ENCODE measurements at places on chromosomes 7 and 10.

- no peak for DNase-seq
Measured at GRCh38 chr7:106398786-106399185, 114.0 kb upstream of the NAMPT start.

- DNase-seq, result no peak
Measured at GRCh38 chr7:29847916-29848315, 41.6 kb downstream of the WIPF3 start.

- DNase-seq, result peak; percentile 55
Measured at GRCh38 chr7:134605978-134606923, 40.4 kb upstream of the BPGM start.

GRCh38 chr7:42237811-42238541 is 967 bp upstream of the GLI3 start:
- peak; percentile 74 for DNase-seq

- no peak for DNase-seq
Measured at GRCh38 chr10:35892526-35892925, 250.4 kb upstream of the FZD8 start.

DNA sequence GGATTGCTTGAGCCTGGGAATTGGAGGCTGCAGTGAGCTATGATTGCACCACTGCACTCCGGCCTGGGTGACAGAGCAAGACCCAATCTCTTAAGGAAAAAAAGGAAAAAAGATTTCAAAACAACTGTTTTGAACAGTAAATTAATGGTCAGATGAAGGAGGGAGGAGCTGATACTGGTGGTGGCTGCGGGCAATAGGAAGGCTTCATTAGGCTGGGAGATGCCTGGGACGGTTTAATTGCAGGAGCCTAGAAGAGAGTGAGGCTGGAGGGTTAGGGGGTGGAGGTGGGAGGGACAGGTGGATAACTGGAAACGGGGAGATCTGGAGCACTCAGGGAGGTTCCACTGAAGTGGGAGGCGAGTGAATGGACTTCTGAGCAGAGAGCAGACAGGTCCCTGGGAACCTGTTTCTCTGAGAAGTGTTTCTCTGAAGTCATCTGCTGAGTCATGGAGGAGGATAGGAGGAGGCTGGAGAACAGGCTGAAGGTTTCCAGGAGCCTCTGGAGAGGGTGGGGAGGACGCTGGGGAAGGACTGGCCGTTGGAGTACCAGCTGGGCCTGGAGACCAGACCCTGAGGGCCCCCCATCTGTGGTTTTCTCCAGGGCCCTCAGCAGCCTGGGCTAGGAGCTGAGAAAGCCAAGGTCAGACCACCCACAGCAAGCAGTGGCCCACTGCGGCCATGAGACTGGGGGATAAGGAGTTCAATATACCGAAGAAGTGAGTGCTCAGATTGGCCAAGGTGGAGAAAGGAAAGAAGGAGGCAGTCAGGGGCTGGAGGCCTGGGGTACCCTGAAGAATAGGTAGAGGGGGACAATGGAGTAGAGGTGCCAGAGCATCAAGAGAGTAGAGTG is 14.4 kb upstream of the YWHAG start:
- peak; percentile 58 for DNase-seq

- no peak for DNase-seq
Measured at GRCh38 chr7:101527844-101528667, 101.0 kb downstream of the MYL10 start.

DNA sequence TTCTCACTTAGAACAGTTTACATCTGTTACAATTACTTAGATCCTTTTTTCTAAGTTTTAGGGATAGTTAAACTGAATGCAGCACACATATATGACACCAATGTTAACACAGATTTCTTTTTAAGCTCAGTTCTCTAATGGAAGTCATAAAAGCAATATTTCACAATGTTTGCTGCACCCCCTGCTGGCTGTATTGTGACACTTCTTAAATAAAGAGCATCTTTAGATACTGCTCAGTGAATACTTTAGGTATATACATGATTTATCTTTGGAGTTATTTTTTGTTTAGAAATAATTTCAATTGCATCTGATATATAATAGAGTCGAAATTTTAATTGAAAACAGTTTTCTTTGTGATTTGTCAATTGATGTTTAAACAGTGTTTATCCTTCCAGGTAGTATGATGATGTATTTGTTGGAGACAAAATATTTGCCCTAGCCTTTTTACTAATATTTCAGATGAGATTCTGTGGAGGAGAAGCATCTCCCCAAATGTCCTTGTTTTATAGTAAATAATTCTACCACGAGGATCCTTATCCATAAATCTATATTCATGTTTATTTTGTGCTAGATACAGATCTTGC is 174.4 kb downstream of the ST7 start:
- DNase-seq, result peak; percentile 65

- peak; percentile 38 for DNase-seq
Measured at GRCh38 chr7:17109020-17109419, 189.4 kb upstream of the AHR start.

GRCh38 chr7:48011951-48012350 is 17.0 kb downstream of the SUN3 start:
- DNase-seq, result no peak

- DNase-seq, result peak; percentile 71
Measured at GRCh38 chr10:5949009-5949759, 28.2 kb downstream of the IL15RA start.

- no peak for DNase-seq
Measured at GRCh38 chr7:113142385-113143119, 24.2 kb upstream of the SMIM30 start.

- DNase-seq, result no peak
Measured at GRCh38 chr7:139293534-139293933, 47.6 kb upstream of the FMC1 start.

GRCh38 chr10:4108693-4109092 is 323.7 kb upstream of the KLF6 start:
- no peak for DNase-seq

GRCh38 chr10:24952707-24953645 is 570 bp upstream of the PRTFDC1 start:
- peak; percentile 73 for DNase-seq

- no peak for DNase-seq
Measured at GRCh38 chr10:47268696-47269095, 31.3 kb upstream of the GDF10 start.

DNA sequence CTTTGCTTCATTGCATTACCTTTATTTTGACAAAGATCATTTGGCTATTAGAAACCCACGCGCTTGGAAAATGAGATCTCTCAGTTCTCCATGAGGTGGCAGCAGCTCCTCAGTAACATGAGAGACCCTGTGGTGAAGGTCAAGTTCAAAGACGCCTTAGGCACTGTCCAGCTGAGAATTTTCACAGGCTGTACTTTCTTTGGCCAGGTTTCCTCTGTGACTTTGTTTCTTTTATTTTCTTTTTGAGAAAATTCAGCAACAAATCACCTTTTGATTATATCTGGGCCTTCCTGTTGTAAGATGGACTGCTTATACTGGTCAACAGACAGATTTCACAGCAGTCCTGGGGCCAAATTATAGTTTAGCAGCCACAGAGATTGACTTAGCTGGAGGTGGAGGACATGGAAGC is 54.5 kb downstream of the RAB18 start:
- peak; percentile 56 for DNase-seq

DNA sequence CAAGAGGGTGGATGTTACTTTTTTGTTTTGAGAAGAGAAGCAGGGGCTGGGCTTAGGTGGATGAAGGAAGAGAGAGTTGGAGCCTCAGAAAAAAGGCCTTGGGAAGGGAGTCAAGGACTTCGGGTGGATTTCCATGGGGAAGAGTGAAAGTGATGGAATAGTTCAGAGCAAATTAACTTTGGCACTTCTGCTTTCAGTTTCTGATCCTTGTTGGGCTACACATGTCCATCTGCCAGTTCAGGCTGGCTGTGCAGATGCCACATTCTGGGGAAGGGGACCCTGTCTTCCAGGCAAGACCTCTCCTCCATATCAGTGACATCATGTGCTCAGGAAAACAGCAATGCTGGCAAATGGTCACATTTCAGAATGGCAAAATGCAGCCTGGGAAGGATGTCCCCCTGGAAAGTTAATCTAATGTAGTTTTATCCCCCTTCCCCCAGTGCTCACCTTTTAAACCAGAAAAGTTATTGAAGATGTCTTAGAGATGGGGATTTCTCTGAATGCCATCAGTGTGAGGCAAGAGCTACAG is 86.0 kb downstream of the WDFY4 start:
- no peak for DNase-seq

GRCh38 chr10:43218206-43218950 is 48.5 kb downstream of the RASGEF1A start:
- no peak for DNase-seq

GRCh38 chr7:96449094-96449493 is 127.2 kb upstream of the SLC25A13 start:
- DNase-seq, result no peak

- no peak for DNase-seq
Measured at GRCh38 chr7:92206672-92207071, 27.7 kb upstream of the LRRD1 start.

GRCh38 chr10:89242840-89243568 is 8.6 kb downstream of the LIPA start:
- no peak for DNase-seq

DNA sequence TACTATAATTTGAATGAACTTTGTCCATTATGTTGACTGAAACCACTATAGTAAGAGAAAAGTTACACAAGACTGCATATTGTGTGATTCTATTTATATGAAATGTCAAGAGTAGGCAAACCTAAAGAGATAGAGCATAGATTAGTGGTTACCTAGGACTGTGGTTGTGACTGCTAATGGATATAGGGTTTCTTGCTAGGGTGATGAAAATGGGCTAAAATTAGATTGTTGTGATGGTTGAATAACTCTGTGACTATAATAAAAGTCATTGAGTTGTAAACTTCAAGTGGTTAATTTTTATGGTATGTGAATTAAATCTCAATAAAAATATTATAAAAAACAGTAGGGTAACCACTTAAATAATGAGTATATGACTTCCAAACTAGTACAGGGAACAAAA is 142.9 kb upstream of the AHR start:
- DNase-seq, result no peak

- DNase-seq, result peak; percentile 34
Measured at GRCh38 chr10:77501846-77502261, 135.8 kb downstream of the KCNMA1 start.

- DNase-seq, result no peak
Measured at GRCh38 chr7:21141476-21141875, 286.4 kb upstream of the SP4 start.

DNA sequence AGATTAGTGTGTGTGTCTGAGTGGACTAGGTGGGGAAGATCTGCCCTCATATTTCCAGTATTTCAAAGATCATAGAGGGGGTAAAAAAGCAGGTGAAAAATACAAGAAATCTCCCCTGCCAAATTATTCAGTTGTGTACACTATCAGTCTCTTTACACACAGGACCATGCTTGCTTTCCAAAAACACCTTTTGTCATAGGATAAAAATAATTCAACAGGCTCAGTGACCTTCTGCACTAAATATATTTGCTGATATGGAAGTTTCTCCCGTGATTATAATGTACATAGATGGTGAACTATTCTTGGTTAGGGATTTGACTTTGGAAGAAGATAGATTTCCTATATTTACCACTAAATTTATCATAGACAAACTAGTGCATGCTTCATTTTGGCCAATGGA is 24.6 kb upstream of the CSTF2T start:
- no peak for DNase-seq

- peak; percentile 70 for DNase-seq
Measured at GRCh38 chr7:155597753-155598140, 46.7 kb upstream of the RBM33 start.

GRCh38 chr7:106568002-106568679 is 92.8 kb downstream of the CCDC71L start:
- DNase-seq, result no peak

DNA sequence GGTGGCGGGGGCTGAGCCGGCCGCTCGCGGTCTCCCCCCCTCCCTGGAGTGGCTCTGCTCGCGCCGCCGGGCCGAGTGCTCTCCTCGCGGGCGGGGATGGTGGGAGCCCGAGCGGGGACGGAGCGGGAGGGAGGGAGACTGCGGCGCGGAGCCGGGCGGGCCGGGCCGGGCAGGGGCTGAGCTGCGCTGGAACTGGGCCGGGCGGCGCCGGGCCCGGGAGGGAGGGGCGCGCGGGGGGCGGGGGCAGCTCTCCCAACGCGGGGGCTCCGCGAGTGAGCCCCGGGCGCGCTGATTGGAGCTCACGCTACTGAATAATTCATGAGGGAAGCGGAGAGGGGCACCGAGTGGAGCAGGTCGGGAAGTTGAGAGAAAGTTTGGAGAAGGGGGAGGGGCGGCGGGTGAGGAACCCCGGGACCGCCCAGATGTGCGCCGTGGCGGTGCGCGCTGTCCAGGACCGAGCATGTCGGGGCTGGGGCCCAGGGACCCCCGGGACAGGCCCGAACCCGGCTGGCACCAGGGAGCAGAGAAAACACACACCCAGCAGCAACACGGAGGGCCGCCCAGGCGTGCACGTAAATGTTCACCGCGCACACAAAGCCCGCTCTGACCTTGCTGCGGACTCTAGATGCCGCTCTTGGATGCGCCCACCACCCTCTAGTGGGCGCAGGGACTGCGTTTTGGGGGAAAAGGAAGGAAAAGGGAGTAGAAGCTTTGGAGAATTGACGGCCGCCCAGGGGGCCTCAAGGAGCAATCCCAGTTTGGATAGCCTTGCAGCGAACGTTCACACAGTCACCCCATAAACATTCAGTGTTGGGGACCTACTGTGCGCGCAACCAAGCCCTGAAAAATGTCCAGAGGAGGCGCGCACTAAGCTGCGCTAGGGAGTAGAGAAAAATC is at the start of gene EPHB4:
TSS of gene EPHB4 (minus strand) at position 194 of the 897 bp plus-strand sequence. CDS start 493 bp downstream, outside the sequence.
- DNase-seq, result peak; percentile 91

DNA sequence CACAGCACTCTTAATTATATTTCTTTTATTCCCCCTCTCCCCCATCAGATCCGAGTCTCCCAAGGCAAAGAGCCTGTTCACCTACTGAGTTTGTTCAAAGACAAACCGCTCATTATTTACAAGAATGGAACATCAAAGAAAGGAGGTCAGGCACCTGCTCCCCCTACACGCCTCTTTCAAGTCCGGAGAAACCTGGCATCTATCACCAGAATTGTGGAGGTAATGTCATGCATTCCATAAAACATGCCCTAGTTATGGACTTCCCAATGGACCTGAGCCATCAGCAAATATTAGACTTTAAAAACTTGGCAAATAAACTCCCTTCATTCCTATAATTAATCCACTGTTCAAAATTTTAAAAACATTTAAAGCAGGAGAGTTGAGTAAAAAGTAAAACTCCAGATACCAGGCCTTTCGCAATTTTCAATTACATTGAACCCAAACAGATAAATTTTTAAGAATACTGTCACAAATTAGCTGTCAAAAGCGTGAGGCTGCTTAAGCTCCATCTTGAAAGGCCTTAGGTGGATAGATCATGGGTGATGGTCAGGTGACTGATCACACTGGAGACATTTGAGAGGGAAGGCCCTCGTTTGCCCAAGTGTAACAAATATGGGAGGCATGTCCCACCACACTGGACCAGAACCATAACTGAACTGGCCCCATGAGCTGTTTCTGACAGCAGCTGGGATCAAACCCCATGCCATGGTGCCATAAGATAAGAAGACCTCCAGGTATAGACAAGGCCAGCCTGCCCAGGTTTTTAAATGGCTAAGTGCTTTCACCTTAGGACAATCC is 46.9 kb upstream of the ARL4A start:
- DNase-seq, result no peak

- DNase-seq, result no peak
Measured at GRCh38 chr10:34757933-34758332, 57.2 kb downstream of the PARD3 start.

GRCh38 chr7:111529507-111530355 is 32.6 kb downstream of the IMMP2L start:
- DNase-seq, result peak; percentile 3

GRCh38 chr10:86083206-86083605 is 283.4 kb downstream of the GRID1 start:
- DNase-seq, result no peak
